Natural killer cell treated with Interleukin-12 subunit alpha and Interleukin-12 subunit beta and Interleukin-15 and Interleukin-18, amount 100 ng/mL, for 72 hours (primary cell): ENCODE measurements at places on chromosomes 7 and 10. TPM values are rescaled to one million over a fixed set of nuclear protein-coding genes. Genes with fewer than 3 reads are reported as not detected.

The DRGX gene
- not detected for total RNA-seq

The INHBA gene
- 1.1 TPM for total RNA-seq

The SCIN gene
- total RNA-seq, result not detected

The SFXN2 gene
- total RNA-seq, result 13.2 TPM

The CRHR2 gene
- total RNA-seq, result not detected

The GRID2IP gene
- not detected for total RNA-seq

The SDK1 gene
- 0.40 TPM for total RNA-seq

The CLDN3 gene
- not detected for total RNA-seq

The IQUB gene
- 0.10 TPM for total RNA-seq

The UCMA gene
- total RNA-seq, result not detected
